ENCODE measurements at places on chromosomes 4 and X.

DNA sequence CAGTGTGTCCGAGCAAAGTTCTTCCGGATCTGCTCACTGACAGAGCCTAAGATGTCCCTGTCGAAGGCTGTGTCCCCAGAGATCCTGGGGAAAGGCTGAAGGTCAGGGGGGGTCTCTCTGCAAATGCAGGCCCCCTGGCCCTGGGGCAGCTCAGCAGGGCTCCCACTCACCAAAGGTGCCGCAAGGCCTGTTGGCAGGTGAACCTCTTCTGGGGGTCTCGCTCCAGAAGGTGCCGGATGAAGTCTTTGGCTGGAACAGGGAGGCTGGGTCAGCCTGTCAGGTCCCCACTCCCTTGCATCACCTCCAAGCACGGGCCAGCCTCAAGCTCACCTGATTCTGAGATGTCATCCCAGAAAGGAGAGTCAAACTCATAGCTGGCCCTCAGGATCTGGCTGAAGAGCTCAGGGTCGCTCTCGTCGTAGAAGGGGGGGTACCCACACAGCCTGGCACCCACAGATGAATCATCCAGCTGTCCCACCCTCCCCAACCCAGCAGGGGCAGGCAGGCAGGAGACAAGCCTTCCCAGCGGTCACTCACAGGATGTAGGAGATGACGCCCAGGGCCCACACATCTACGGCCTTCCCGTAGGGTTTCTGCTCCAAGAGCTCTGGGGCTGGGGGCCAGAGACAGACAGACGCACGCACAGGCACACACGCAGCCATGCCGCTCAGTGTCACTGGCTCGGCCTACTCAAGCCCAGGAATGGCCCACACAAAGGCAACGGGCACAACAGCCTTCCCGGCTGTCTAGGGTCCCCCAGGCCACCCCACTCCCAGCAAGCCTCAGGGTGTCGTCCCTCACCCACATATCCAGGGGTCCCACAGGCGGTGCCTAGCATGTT lies 2.6 kb downstream of the PNCK start:
- DNase-seq, result no peak

GRCh38 chr4:38926896-38927295 lies 59.3 kb downstream of the FAM114A1 start:
- DNase-seq, result no peak

- no peak for DNase-seq
Observed at GRCh38 chrX:86171366-86171765, 23.1 kb downstream of the DACH2 start.

DNA sequence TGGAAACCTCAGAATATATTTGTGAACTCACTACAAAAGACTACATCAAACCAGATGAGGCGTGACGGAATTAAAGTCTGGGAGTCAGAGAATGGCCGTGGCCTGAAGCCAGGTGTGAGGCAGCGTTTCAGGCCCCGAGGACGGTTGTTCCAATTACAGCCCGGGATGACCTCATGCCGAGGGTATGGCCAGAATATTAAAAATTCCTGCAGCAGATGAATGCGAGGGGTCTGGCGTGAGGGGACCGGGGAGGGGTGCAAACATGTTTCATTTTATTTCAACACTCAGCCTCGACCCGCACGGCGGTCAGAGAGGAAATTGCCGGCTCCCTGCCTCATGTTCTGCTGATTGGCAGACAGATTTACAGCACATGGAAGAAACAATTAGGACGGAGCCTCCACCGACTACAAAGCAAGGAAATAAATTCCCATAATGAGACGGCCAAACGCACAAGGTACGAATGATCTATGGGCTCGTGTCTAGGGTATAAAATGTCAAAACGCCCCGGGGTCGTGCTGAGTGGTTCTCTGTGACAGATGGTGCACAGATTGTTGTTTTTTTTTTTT lies 289.7 kb downstream of the SHOX start:
- DNase-seq, result no peak

DNA sequence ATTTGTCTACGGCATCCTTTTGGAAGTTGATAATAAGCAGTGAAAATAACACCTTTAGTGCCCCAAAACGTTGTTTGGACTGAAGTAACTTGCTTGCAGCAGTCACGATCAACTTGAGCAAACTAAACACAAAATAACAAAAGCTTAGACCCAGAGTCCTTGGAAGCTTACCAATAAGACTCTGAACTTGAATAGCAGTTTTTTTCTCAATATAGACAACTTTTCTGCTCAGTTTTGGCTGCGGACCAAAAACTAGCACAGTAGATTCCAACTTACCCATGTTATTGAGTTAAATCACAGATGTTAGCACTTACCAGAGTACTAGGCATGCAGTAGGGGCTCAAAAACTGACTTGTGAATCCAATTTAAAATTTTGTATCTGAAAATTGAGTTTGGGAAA lies 746.9 kb downstream of the PCDH19 start:
- no peak for DNase-seq

DNA sequence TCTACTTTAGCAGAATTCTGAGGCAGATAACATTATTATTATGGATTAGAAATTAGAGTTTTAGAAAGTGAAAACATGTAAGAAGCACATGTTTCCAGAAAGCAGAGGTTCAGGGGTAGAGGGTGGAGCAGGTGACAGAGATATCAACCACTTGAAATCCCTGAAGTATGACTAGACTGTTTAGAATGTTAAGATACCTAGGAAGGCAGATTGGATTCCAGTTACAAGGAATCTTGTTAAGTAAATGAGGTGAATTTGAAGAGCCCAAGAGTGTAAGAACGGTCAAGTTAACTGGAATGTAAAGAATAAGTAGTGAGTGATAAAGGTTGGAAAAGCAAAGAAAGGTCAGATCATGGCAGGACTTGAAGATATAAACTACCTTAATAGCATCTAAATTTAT lies 37.6 kb downstream of the ARSJ start:
- DNase-seq, result no peak

- no peak for DNase-seq
Observed at GRCh38 chr4:83024233-83024632, 10.8 kb upstream of the COPS4 start.

DNA sequence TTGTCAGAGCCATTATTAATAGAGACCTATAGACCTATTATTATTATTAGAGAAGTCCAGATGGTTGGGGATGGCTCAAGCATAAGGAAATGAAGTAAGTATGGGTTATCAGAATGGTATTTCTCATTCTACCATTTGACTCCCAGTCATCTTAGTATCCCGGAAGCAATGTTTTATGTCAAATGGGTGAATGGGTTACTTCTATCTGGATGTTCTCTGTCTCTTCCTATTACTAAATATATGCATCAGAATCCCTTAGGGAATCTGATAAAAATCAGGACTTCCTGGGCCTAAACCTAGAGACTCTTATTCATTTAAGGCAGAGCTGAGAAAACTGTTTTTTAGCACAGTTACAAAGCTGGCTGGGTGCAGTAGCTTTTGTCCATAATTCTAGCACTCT lies 149.9 kb downstream of the SLC10A7 start:
- no peak for DNase-seq

- DNase-seq, result no peak
Observed at GRCh38 chr4:80049402-80049801, 23.6 kb downstream of the ANTXR2 start.

GRCh38 chrX:12896935-12897334 lies 9.5 kb upstream of the TLR8 start:
- no peak for DNase-seq

GRCh38 chr4:113169368-113169767 lies 119.9 kb downstream of the ANK2 start:
- no peak for DNase-seq

- no peak for DNase-seq
Observed at GRCh38 chrX:68660746-68661145, 13.3 kb downstream of the STARD8 start.

- DNase-seq, result no peak
Observed at GRCh38 chr4:98508248-98508647, 150.2 kb downstream of the TSPAN5 start.

DNA sequence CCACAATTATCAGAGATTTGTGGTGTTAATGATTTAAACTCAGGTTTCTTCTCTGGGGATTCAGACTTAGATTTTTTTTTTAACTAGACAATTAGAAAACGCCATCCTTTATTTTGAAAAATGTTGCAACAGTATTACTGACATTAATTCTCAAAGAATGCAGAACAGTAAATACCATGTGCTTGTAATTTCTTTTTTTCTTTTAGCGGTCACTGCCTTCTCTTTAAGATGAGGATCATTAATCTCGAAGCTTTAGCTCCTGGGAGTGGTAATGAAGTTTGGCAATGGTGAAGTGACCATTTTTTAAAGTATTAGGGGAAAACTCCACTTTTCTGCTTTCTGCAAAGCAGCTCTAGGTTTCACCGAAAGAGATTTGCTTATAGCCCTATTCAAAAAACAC lies 164.0 kb upstream of the MBNL3 start:
- DNase-seq, result no peak

DNA sequence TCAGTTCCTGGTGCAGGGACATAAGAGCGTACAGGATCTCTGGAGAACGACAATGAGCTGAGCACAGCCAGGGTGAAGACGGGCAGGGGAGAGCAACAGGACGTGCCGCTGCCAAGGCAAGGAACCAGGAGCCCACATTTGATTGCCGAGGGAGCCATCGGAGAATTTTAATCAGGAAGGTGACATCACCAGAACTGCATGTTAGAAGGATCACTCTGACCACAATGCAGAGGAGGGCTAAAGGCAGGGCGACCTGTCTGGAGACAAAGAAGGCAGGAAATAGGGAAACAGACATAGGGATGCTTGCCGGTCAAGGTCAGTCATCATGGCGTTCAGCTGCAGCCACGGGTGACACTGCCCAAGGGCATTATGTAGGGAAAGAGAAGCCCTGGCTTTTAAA lies 81.4 kb downstream of the RBM47 start:
- no peak for DNase-seq

DNA sequence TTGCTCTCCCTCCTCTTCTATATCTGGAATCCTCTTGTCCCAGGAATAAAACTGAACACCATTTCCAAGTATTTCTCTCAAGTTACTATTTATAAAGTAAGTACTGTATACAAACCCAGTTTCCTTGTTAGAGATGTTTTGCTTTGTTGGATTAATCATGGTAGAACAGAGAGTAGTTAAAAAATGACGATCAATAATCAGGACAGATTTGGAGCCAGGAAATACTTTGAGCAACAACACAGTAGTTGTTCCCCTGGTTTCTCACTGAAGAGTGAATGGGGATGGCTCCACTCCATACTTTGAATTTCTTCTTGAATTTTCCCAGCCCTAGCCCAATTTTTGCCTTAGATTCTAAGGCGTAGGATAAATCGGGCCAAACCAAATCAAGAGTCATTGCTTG lies 21.4 kb downstream of the MGST2 start:
- DNase-seq, result no peak

DNA sequence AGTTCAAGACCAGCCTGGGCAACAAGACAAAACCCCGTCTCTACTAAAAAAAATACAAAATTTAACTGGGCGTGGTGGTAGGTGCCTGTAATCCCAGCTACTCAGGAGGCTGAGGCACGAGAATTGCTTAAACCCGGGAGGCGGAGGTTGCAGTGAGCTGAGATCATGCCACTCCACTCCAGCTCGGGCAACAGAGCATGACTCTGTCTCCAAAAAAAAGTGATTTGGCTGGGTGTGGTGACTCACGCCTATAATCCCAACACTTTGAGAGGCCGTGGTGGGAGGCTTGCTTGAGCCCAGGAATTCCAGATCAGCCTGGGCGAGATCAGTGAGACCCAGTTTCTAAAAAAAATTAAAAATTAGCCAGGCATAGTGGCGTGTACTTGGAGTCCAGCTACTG lies 4.1 kb downstream of the OPHN1 start:
- DNase-seq, result no peak

- DNase-seq, result no peak
Observed at GRCh38 chr4:183059797-183060196, 39.3 kb upstream of the WWC2 start.

- DNase-seq, result no peak
Observed at GRCh38 chr4:140003876-140004548, 150.0 kb downstream of the MAML3 start.

- no peak for DNase-seq
Observed at GRCh38 chrX:22206781-22207180, 65.9 kb upstream of the CBLL2 start.

DNA sequence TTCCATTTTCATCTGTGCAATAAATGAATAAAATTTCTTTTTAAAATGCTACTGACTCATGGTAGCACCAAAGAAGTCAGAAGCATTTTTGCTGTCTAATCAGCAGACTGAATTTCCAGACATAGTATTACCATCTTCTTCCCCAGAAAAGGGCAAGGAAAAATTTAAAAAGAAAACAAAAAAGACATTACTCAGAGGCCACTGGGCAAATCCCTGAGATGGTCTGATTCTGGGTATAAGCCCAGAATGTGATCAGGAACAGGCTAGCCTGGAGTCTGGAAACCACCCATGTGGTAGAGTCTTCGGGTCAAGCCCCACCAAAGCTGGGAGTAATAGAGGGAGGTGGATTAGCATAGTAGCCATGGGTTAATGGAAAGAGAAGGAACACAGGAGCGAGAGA lies 342.8 kb downstream of the FBXW7 start:
- no peak for DNase-seq

DNA sequence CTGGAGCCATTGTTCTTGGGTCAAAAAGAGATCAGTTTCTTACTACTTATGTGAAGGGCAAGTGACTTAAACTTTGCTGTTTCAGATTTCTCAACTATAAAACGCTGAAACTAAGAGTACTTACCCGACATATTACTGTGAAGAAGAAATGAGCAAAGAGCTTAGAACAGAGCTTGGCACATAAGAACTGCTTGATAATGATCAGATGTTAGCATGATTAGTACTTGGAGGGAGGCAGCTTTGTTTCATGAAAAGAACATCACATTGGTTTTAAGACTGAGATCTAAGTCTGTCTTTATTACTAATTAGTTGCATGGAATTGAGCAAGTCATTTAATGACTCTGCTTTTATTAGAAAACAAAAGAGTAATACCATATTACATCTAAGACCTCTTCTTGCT lies 169.1 kb downstream of the ARHGAP24 start:
- no peak for DNase-seq

DNA sequence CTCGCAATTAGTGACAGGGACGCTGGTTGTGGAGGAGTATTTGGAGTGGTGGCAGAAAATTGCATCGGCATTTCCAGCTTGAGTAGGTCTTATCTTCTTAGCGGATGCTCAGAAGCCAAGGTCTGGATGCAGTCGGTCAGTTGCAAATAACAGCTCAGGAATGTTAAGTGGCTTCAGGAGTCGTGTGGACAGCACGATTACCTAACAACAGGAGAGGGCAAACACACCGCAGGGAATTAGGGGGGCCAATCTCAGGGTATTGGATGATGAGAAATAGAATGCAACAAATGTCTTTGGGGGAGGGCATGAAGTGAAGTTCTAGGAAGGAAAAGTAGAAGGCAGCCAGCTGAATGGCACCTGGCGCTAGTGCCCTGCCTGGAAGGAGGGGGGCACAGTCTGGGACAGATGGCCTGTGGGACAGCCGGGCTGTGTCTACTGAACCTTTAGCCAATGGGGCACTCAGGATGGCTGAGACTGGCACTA lies 11.8 kb downstream of the RASL11B start:
- DNase-seq, result no peak

- DNase-seq, result no peak
Observed at GRCh38 chrX:41090568-41091238, 5.5 kb downstream of the USP9X start.

GRCh38 chr4:22688236-22688635 lies 4.5 kb upstream of the GBA3 start:
- no peak for DNase-seq

GRCh38 chr4:151874328-151874727 lies 113.5 kb upstream of the GATB start:
- DNase-seq, result no peak

- no peak for DNase-seq
Observed at GRCh38 chrX:3280706-3281105, 65.7 kb downstream of the MXRA5 start.

- no peak for DNase-seq
Observed at GRCh38 chrX:110175696-110176095, 142.2 kb downstream of the AMMECR1 start.

Data from stimulated activated effector memory CD8-positive, alpha-beta T cell treated with anti-CD3 and anti-CD28 coated beads, Interleukin-12 subunit alpha, Interleukin-12 subunit beta, amount 100 ng/mL, for 72 hours (primary cell).